Caco-2 (cell line): ENCODE measurements at places on chromosomes 1 and 21. TPM values are rescaled to one million over a fixed set of nuclear protein-coding genes. Genes with fewer than 3 reads are reported as not detected.

DNA sequence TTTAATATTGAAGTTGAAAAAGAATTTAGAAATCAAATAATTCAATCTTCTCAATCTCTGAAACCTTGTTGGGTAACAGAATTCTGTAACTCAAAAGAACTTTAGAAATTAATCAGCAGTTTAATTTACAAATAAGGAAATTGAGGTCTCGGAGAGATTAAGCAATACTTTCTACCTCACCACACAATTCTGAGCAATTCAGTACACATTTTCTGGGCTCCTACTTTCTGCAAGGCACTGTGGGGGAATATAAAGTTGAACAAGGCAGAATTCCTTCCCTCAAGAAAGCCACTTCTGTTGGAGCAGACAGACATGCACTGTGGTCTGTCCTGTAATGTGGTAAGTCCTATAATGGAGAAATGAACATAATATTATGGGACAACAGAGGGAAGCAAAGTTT, 47.7 kb downstream of the MEF2D start:
- no peak for DNase-seq

- no peak overlapping the region for H3K27ac ChIP-seq
- H3K4me1 ChIP-seq = no peaks in the 10 kb centered on the region
- no peaks in the 10 kb centered on the region for H3K27me3 ChIP-seq
- DNase-seq = no peak
These were observed 357.0 kb downstream of the TTLL7 start for GRCh38 chr1:83641796-83642443.

DNA sequence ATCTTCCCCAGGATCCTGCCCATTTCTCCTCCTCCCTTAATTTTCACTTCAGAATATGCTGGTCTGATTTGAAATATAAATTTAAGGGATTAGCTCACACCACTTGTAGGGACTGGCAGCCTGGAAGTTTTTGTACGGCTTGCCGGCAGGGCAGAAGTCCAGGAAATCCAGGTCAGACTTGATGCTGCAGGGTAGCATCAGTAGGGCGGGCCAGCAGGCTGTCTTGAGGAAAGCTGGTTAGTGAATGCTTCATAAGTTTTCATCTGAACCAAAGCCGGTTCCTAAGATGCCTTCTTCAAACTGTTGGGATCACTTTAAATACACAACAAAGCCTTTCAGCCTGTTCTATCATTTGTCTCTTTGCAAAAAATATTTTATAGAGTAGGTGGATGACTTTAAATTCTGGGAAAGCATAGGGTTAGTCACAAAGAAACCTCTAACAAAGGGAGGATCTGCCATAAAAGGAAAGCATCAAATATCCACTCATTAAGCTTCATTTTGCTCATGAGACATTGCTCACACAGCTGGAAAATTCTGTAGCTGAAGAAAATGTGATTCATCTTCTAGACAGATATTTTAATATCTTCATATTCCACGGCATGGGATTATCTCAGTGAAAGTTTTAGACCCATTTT, 90.7 kb upstream of the GFI1 start:
- H3K36me3 ChIP-seq = no peaks in the 10 kb centered on the region
- no peak overlapping the region for H3K4me3 ChIP-seq
- DNase-seq = no peak
- no peak overlapping the region for H3K27ac ChIP-seq

AJAP1 gene
- not detected in 2 replicates for total RNA-seq

TBX15 gene
- 0.11 TPM in 1 of 2 replicates, not detected in the other for total RNA-seq

PADI2 gene
- 0.73 and 0.84 TPM in 2 replicates for total RNA-seq
